Activated CD4-positive, alpha-beta T cell treated with anti-CD3 and anti-CD28 coated beads, Interleukin-2, amount 50 U/mL, for 24 hours (primary cell): ENCODE measurements at places on chromosomes 2 and 18.

GRCh38 chr2:24913911-24914310, 6.1 kb downstream of the ADCY3 start:
- DNase-seq, result no peak

GRCh38 chr2:205129531-205129930, 552.8 kb upstream of the NRP2 start:
- DNase-seq, result no peak

DNA sequence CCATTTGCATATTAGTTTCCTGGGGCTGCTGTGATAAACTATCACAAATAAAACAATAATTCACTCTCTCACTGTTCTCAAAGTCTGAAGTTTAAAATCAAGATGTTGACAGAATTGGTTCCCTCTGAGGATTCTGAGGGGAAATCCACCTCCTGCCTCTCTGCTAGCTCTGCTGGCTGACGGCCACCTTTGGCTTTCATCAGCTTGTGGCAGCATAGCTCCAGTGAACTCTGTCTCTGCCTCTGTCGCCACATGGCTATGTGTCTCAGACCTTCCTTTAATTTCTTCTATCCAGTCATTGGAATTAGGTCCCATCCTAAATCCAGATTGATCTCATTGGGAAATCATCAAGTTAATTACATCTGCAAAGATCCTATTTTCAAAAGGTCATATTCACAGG, 38.9 kb upstream of the TRIM43 start:
- DNase-seq, result no peak

GRCh38 chr2:85089585-85089984, 43.6 kb upstream of the TCF7L1 start:
- DNase-seq, result no peak

- no peak for DNase-seq
Observed at GRCh38 chr18:905307-905947, 756 bp downstream of the ADCYAP1 start.

DNA sequence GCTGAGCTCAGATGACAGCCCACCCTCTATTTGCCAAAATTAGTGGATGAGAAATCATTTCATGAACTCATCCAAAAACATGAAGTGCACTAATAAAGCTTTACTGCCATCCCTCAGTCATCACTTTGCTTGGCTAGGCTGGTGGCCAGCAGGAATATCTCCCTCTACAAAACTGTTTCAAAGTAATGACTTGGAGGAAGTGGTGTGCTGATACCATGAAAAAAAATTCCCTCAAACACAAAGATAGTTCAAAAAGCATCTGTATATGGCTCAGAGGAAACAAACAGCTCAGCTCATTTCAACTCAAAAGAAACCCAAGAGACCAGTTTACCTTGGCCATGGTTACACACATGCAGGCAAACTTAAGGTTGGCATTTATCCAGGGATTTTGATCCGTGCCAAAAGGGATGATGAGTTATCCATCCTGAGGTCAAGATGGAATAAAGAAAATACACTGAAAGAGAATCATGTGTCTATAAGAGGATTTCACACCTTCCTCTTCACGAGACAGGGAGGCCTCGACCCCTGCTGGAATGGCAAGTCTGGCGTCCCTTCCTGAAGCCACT, 18.4 kb upstream of the WIPF1 start:
- no peak for DNase-seq

DNA sequence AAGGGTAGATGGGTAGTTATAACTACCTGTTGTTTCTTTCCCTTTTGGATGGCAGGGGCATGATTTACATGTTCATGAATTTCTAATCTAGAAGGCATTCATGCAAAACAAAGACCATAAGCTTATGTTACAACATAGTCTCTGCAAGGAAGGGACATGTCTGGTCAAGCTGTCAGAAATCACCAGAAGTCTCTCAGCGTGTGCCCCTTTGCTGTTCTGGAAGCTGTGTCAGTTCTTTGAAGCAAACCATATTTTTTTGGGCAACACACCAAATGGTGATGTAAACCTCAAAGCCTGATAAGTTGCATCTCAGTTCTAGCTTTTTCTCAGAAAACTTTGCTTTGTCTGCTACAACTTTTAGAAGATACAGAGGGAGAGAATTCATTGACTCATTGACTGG, 173.5 kb upstream of the CTAGE1 start:
- no peak for DNase-seq

GRCh38 chr2:191345788-191346187, 100.6 kb downstream of the MYO1B start:
- DNase-seq, result no peak

- no peak for DNase-seq
Observed at GRCh38 chr2:169771021-169771420, 27.6 kb upstream of the SSB start.

DNA sequence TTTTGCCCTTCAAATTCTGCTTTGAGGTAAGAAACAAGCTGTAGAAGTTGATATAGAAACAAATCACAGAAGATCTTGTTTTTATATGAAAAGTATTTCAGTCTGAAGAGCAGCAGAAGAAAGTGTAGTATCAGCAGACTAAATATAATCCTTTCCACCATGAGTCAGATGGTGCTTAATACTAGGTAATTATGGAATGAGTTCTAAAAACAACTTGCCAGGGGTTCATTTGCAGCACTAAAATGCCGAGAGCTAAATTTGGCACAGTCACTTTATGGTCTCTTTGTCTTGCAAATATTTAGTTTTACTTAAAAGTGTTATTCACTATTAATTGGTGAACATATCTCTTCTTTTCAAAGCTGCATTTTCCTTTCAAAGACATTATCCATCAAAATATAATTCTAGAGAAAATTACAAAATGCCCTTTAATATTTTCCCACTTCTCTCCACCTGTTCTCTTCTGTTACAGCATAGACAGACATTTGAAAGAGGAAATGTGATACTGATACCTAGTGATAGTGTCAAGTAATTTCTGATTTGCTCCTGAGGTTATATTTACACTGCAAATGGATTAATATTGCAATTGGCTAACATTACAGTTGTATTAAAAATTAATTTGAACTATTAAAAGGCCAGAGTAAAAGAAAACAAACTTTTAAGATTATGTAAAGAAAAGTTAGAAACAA, 5.3 kb downstream of the MYL1 start:
- no peak for DNase-seq

- no peak for DNase-seq
Observed at GRCh38 chr2:229169751-229170150, 101.3 kb downstream of the PID1 start.

DNA sequence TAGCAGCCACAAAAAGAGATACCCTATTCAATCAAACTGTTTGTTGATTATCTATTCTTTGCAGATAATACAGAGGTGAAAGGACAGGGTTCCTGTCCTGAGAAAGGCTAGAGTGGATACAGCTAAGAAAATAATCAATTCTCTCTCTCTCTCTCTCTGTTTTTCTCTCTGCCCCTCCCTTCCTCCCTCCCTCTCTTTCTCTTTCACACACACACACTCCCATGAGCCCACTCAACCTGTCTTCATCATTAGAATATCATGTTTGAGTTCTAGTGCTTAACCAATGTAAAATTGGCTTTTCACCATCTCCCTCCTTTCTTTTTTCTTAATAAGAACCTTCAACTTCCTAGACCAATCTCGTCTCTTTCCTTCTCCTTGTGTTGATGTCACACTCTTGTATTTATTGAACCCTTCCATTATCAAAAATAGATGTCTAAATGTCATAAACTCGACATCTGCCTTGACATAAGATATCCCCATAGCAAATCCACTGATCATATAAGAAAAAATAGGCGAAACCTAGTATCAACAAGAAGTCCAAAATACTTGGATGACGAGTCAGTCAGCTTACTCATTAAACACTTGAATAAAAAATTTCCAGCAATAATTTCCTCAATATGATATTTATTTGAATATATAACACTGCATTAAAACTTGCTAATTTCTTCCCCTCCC, 42.8 kb upstream of the CYTIP start:
- no peak for DNase-seq

DNA sequence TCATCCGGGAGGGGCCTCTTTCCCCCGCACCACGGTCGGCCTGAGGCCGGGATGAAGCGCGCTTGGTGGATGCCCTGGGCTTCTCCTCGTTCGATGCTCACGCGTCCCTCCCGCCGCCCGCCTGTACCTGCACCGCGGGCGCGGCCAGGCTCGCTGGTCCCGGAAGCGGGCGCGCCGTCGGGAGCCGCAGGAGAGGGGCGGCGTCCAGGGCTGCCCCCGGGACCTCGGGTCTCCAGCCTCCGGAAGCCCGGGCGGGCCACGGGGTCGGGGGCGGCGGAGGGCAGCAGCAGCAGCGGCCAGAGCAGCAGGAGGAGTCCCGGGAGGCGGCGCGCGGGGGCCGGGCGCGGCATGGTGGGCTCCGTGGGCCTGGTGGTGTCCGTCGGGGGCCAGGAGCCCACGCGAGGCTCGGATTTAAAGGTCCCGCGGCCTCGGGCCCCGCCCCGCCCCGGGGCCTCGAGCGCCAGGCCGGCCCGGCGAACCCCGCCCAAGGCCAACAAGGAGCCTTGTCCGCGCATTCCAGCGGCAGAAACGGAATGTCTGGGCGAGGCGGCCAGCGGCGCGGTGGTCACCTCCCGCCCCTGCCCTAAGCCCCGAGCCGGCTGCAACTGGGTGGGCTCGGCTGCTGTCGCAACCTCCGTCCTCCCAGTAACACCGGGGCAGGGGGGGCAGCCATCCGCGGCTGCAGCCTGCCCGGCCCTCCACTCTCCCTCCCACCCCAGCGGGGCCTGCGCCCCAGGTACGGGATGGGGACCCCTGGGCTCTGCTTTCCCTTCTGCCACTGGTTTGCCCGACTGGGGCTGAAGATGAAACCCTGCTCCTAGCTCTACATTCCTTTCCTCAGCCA, at the start of gene MATN3:
TSS of gene MATN3 (minus strand) at position 387 of the 844 bp plus-strand sequence. CDS start at position 350, 37 bp downstream.
- no peak for DNase-seq

- DNase-seq, result no peak
Observed at GRCh38 chr18:21538230-21538629, 62.3 kb downstream of the ESCO1 start.

- no peak for DNase-seq
Observed at GRCh38 chr18:36075862-36076587, 8.7 kb upstream of the RPRD1A start.

DNA sequence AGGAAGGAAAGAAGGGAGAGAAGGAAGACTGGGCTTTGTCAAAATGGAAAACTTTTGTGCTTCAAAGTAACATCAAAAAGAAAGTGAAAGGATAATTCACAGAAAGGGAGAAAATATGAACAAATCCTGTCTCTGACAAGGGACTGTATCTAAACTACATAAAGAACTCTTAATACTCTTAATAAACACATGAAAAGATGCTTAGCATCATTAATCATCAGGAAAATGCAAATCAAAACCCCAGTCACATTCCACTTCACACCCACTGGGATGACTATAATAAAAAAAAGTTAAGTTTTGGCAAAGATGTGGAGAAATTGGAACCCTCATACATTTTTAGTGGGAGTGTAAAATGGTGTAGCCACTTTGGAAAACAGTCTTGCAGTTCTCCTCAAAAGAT, 11.8 kb upstream of the ZFP36L2 start:
- no peak for DNase-seq

GRCh38 chr2:29865512-29865911, 55.9 kb downstream of the ALK start:
- DNase-seq, result no peak

GRCh38 chr2:63013438-63013837, 37.2 kb upstream of the OTX1 start:
- no peak for DNase-seq

- no peak for DNase-seq
Observed at GRCh38 chr2:114421781-114422180, 20.7 kb upstream of the DPP10 start.
